ENCODE measurements at places on chromosomes 5 and 9.

GRCh38 chr5:115381911-115382662 is 85.6 kb upstream of the CCDC112 start:
- no peak for DNase-seq

- no peak for DNase-seq
Measured at GRCh38 chr9:133088146-133088750, 26.5 kb downstream of the CEL start.

DNA sequence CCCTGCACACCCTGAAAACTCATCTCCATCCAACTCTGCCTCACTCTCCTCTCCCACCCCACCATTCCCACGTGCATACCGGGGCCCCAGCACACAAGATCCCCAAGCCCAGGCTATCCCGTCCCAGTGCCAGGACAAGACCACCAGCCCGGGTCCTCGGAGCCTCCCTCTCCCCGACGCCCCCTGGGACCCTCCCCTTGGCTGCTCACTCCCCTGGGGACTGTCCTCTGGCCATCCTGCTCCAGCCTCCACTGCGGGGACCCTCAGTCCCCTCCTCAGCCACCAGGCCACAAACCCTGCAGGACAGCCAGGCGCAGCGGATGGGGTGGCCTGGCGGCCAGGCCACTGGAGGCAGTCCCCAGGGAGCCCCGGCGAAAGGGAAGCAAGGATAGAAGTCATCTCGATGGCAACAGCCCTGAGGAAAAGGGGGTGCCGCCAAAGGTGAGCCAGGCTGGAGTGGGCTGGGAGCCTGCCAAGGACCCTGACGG is 62.8 kb downstream of the C9orf50 start:
- no peak for DNase-seq

DNA sequence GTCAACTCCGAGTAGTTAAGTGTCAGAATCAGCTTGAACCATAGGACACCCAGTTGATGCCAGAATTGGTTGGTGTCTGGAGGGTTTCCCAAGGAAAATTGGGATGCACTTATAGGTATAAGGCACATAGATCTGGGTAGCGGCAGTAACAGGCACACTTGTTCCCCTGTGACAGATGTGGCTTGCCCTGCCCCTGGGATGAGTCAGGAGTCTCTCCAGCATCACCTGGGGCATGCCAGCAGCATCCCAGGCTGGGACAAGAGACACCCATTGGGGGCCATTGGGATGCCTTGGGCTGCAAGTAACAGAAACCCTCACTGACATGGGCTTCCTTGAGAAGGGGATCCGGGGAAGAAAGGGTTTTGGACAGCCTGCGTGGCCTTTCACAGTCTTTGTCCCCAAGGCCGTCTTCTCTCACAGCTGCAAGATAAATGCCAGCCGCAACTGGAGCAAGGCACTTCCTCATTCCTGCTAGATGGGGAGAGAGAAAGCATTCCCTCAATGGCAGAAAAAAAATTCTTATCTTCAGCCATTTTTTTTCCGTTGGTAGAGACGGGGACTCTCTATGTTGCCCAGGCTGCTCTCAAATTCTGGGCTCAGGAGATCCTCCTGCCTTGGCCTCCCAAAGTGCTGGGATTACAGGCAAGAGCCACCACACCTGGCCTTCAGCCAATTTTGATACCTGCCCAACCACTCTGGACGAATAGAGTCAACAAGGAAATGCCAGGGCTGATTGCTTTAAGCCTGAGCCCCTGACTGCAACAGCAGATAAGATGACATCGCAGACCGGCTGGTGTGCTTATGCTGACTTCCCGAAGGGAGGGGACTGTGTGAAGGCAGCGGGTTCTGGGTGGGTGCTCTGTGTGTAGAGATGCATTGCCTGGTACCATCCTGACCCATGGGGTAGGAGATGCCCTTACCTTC is 13.3 kb upstream of the RNF130 start:
- DNase-seq: no peak

DNA sequence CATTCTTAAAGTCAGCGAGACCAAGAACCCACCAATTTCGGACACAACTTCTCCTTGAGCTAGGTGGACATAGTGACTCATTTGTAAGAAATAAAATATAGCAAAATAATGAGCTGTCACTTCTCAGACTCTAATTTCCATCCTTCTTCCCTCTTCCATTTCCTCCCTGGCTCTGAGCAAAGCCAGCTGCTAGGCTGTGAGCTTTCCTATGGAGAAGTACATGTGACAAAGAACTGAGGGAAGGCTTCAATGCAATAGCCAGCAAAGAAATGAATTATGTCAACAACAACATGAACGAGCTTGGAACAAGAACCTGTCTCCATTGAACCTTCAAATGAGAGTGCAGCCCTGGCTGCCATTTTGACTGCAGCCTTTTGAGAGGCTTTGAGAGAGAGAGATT is 25.9 kb upstream of the SELENOP start:
- DNase-seq: no peak

GRCh38 chr9:21443849-21444625 is 3.8 kb downstream of the IFNA1 start:
- no peak for DNase-seq

GRCh38 chr5:166772770-166773169 is 1518.7 kb upstream of the WWC1 start:
- DNase-seq: no peak

DNA sequence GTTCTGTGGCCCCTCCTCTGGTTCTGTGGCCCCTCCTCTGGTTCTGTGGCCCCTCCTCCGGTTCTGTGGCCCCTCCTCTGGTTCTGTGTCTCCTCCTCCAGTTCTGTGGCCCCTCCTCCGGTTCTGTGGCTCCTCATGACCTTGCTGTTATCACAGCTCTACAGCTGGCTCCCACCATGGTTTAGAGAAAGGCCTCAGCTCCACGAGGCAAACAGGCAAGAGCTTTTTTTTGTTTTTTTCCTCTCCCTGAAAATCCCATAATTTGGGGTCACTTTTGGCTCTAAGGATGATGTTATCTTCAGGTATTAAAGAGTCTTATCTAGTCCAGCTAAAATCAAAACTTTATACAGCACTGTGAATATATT is 31.8 kb downstream of the C5orf15 start:
- DNase-seq: no peak

- DNase-seq: no peak
Measured at GRCh38 chr5:56050551-56051255, 55.9 kb upstream of the IL6ST start.

DNA sequence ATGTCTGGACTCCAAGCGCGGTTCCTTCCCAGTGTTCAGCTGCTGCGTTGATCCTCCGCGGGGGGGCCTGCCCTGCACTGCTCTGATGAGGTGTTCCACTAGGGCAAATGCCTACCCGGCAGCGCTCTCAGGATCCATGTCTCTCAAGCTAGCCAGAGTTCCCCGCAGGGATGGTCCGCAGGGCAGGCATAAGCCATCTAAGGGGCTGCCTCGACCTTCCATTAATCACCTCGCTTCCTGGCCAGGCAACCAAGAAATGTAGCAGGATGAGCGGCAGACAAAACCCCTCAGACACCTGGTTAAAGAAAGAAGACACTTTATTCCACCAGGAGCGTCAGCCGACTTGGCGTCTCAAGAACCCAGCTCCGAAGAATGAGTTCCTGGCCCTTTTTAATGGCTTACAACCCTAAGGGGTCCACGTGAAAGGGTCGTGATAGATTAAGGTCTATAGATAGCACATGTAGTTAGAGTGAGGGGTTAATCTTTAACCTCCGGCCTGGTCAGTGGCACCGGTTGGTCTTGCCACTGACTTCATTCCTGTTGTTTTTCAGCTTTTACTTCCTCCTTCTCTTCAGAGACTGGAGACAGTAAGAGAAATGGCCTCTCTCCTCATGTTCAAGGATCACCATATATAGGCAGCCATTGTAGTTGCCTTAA is 47.2 kb upstream of the COX7C start:
- DNase-seq: no peak

DNA sequence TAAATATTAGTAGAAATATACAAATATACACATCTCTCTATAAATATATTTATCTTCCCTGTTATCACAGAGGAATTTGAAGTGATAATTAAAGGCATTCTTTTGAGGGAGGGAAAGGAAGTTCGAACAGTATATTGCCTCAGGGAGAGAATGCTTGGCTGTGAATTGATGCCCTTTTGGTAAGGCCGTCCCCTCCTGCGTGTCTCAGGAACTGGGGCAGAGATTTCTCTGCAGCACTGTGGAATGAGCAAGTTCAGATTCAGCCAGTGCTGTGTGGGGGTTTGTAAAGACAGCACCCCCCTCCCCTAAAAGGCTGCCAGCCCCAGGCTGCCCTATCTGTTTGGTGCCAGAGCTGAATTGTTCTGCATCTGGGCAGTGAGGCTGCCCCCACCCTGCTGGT is 42.0 kb downstream of the UBE2QL1 start:
- no peak for DNase-seq

GRCh38 chr5:170534177-170534576 is 30.4 kb downstream of the KCNIP1 start:
- DNase-seq: no peak

DNA sequence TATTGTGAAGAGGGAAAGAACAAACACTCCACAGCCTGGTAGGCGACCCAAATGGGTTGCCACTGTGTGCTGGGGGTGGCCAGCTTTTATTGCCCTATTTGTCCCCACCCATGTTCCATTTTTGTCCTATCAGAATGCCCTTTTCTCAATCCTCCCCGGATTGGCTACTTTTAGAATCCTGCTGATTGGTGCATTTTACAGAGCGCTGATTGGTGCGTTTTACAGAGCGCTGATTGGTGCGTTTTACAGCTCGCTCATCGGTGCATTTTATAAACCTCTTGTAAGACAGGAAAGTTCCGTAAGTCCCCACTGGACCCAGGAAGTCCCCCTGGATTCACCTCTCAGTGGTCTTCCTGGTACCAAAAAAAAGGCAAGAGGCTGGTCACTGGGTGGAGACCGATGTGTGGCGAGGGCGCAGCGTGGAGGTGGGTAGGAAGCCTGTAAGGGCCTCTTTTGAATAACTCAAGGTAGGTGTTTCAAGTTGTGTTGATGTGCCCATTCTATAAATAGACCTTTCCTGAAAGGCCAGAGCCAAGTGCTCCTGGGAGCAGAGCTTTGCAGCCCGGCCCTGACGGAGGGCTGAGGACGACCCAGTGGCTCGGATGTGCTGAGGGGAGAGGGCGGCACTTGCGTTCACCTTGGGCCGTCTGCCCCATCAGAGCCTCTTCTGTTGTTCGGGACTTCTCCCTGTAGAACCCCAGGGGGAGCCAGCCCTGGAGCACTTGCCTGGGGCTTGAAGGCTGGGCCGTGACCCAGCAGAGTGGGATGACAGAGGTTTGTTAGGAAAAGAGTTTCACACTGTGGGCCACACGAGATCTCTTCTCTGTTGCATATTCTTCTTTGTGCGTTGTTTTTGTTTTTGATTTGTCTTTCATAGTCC is 7.2 kb upstream of the GFPT2 start:
- no peak for DNase-seq

DNA sequence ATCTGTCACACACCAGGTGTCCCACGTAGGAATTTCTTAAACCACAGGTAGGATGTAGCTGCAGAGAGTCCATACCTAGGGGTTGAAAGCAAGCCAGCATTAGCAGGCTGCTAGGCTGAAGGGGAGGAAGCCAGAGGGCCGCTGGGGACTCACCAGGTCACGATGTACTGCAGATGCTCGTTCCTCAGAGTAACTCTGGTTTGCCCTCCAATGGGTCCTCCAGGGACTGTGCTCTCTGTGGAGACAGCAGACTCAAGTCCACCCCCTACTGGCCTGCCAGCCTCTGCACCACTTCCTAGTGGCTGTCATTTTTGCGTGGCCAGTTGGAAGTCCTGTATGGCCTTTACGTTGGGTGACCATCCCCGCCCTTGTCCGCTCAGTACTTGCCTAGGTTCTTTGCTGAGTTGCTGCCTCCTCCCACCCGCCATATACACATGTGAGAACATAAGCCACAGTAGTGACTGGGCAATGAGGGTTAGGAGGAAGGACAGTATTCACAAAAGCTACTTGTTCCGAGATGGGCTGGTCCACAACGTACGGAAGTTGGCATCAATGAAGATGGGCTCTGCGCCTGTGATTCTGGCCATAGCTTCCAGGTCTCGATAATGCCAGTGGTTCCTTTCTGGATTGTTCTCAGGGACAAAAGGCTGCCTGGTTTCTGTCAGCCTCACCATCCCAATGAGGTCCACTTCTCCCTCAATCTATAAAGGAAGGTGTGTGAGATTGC is 4.1 kb downstream of the RPL7A start:
- DNase-seq: no peak

DNA sequence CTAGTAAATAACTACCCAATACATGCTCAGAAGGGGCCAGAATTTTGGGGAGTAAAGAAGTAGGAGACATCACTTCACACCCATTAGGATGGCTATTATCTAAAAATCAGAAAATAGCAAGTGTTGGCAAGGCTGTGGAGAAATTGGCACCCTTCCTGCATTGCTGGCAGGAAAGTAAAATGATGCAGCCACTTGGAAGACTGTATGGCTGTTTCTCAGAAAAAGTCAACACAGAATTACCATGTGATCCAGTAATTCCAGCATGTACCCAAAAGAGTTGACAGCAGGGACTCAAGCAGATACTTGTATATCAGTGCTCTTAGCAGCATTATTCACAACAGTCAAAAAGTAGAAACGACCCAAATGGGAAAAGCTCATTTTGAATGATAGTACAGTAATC is 107.6 kb downstream of the APBA1 start:
- no peak for DNase-seq

Measured in NCI-H1436 treated with DMSO at 0.1 percent for 48 hours (cell line).